H9 (cell line): ENCODE measurements at places on chromosomes 13 and 19. TPM values are rescaled to one million over a fixed set of nuclear protein-coding genes. Genes with fewer than 3 reads are reported as not detected.

DNA sequence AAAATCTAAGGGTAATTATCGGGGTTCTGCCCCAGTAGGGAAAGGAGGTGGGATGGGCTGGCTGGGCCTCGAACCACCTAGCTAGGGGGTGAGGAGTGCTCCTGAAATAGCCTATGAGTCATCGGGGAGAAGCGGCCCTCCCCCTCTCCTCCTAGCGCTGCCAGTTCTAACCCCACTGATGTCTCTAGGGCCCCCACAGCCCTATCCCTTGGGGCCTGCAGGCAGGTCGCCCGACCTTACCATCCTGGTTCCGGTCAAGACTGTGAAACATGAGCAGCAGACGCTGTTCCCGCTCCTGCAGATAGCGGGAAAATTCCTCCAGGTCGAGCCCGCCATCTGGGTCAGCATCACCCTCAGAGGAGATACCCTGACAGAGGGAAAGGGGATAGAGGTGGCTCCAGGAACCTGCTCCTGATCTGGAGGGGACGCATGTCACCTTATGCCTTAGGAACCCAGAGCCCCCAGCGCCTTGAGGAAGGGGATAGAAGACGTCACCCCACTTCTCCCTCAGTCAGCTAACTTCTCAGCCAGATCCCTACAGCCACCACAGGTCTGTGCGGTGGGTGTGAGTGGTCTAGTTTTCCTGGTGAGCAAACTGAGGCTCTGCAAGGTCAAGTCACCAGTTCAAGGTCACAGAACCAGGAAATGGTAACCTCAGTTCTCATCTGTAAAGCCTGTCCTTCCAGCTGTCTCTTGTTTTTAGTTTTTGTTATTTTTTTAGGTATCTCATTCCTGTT lies 1.5 kb downstream of the SLC25A23 start:
- no peak for DNase-seq

GRCh38 chr13:73303851-73304250 lies 245.0 kb downstream of the KLF5 start:
- DNase-seq = peak; percentile 29

DNA sequence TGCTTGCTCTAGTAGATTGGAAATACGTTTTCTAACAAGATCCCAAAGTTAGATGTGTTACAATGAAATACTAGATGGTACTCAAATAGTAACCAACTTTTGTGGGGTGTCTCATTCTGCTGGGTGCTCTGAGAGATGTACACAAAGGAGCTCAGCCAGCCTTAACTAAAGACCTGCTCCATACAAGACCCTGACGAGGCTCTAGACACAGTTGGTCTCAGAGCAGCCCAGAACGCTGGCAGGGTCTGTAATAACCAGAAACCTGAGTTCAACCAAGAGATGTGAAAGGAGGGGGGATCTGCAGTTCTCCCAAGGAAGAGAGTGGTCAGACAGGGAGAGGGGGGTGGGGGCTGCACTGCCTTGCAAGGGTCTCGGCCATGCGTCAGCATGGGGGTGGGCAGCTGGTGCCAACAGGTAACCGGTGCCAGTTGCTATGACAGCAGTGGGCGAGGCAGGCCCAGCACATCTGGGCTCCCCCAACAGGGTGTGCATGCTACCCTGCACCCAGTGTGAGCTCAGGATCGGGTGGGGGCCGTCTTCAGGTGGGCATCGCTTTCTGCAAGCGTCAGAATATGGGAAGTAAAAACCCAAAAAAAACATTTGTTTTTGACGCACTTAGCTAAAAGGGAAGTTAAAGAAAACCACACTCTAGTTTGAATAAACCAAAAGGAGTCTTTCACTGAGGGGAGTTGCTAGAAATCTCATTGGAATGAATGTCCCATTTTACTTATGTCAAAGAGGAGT lies 68.0 kb upstream of the GPR183 start:
- DNase-seq = no peak

DNA sequence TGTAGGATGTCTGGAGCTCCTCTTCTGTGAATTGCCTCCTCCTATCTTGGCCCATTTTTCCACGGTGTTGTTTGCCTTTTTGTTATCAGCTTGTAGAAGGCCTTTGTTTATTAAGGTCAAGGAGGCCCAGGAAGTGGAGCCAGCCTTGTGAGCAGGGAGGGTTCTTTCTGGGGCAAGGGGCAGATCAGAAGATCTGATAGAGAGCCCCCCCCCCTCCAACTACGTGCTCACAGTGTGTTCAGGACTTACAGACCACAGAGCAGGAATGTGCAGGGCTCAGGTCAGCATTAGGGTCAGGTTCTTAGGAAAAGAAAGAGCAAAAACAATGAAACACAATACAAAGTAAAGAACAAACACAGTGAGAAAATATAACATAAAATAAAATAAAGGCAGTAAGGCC lies 59.4 kb downstream of the CCNE1 start:
- DNase-seq = no peak

Gene EFNB2
- 12.7 and 12.9 TPM in 2 replicates for total RNA-seq

- DNase-seq = no peak
Observed at GRCh38 chr13:35810321-35810720, 320.9 kb downstream of the DCLK1 start.

Gene CEACAM21
- total RNA-seq = not detected in 2 replicates

Gene KLK4
- 0.48 TPM in 1 of 2 replicates, not detected in the other for total RNA-seq

GRCh38 chr13:29562786-29563438 lies 32.6 kb downstream of the SLC7A1 start:
- DNase-seq = no peak

DNA sequence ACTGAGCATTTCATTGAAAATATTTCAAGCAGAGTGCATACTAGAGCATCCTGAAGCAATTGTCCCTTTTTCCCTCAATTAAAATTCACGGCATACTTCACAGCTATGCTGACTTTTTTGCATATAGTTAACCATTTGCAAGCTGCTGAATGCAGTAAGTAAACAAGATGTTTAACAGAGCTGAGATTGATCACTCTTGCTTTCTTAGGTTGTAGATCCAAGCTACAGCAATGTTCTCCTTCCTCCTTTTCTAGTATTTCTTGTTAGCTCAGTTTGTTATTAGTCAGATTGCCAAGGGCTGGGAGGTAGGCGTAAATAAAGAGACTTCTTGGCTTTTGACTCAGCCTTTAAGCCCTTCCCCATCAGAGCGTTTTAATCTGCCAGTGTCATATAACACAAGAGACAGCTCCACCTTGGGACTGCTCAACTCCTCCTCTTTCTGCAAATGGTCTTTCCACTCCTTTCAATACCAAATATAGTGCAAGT lies at the start of gene SLITRK6:
Gene SLITRK6, minus strand, starts transcription at position 323 of the 486 bp plus-strand sequence. CDS start 2,911 bp downstream, outside the sequence.
- peak; percentile 35 for DNase-seq

DNA sequence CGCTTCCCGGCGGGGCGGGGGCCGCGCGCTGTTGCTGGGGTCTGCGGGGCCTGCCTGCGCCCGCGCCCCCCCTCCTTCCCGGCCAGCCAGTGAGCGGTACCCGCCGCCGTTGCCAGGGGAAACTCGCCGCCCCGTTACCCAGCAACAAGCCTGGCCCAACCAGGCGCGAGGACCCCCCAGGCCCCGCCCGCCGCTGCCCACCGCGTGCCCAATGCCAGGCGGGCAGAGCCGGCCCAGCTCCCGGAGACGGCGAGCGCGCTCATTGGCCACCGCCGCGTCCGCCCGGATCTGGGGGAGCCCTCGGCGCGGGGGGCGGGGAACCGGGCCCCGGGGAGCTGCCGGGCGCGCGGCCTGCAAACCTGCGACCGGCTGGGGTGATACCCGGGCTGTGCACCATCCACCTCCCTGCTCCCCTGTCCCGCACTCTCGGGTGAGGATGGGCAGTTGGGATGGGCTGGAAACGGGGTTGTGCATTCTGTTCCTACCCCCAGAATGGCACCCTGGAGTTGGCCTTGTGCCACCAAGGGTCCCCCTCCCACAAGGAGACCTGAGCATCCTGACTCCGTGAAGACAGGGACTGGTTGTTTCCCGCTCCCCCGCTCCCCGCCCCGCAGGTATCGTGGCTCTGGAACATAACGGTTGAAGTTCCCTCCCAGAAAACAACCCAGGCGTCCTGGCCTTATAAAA lies 8.8 kb upstream of the BBC3 start:
- DNase-seq = peak; percentile 78

Gene KLK14
- 0.26 and 0.46 TPM in 2 replicates for total RNA-seq

Gene VWA8
- total RNA-seq = 16.6 and 17.4 TPM in 2 replicates

DNA sequence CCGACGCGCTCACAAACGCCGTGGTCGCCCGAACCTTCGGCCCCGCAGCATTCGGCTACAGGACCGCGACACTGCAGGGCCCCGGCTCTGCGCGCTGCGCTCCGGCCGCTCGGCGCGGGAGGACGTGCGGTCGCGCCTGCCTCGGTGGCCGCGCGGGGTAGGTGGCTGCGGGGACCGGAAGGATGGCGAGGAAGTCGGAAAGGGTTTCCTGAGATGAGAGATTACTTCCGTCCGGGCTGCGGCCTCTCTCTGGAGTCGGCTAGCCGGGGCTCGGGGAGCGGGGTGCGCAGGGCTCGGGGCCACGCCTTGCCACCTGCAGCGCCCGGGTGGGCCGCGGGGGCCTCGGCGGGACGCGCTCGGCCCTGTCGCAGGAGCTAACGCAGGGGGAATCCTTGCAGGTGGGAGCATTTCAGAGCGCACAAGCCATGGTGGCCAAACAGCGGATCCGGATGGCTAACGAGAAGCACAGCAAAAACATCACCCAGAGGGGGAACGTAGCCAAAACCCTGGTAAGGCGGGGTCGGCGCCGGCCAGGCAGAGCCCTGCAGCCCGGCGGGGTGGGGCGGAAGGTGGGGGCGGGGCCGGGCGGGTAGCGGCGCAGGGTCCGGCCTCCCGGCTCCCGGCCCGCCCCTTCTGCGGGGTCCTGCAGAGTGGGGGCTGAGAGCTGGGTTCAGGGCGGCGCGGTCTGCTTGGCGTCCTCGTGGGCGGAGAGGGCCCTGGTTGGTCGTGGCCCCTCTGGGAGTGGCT lies at the start of gene SERP2:
Gene SERP2, plus strand, starts transcription at position 224 of the 747 bp plus-strand sequence. Its CDS starts 202 bp downstream, at position 426.
- peak; percentile 90 for DNase-seq

Gene CPB2
- not detected in 2 replicates for total RNA-seq

DNA sequence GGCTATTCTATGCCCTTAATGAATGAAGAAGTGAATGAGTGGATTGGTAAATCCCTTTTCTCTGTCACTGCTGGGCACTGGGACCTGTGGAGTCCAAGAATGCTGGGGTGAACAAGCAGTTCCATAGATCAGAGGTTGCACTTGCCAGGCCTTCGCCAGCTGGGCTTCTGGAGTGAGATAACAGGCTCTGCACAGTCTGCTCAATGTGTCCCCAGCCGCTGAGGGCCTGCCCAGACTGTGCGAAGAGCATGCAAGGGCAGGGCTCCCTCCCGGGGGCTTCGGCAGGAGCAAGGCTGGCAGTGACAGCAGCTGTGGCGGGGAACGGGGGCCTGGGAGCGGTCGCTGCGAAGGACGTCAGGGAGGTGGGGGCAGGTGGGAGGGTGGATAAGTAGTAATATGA lies 51.3 kb downstream of the ZNF536 start:
- DNase-seq = no peak

- no peak for DNase-seq
Observed at GRCh38 chr13:31880851-31881494, 141.6 kb downstream of the RXFP2 start.

GRCh38 chr13:19961489-19961888 lies 3.0 kb downstream of the ZMYM2 start:
- no peak for DNase-seq

GRCh38 chr19:48646722-48647216 lies 782 bp upstream of the CA11 start:
- DNase-seq = peak; percentile 96

Gene TMEM86B
- total RNA-seq = 3.6 and 4.5 TPM in 2 replicates

Gene LYL1
- 0.63 and 0.86 TPM in 2 replicates for total RNA-seq

DNA sequence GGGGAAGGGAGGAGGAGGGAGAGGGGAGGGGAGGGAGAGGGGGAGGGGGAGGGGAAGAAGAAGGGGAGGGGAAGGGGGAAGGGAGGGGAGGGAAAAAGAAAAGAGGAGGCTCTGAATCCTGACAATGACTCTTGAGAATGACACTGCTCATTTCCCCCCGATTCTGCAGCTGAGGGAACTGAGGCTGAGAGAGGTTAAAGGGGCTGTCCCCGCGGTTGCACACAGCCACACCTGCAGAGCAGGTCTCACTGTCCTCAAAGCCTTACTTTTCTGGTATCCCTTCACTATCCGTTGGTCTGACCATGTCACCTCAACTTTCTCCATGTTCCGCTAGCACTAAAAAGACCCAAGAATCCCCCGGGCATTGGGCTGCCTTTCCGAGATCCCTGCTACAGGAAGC lies 35.4 kb downstream of the CYP4F2 start:
- no peak for DNase-seq

GRCh38 chr19:13960863-13961784 lies 8.8 kb downstream of the DCAF15 start:
- DNase-seq = peak; percentile 30

Gene KLK5
- not detected in 2 replicates for total RNA-seq

Gene DOCK6
- total RNA-seq = 57.9 and 59.4 TPM in 2 replicates

GRCh38 chr13:110057052-110057451 lies 249.9 kb downstream of the COL4A1 start:
- no peak for DNase-seq

- no peak for DNase-seq
Observed at GRCh38 chr19:54482889-54483288, 9.8 kb upstream of the CDC42EP5 start.

- DNase-seq = no peak
Observed at GRCh38 chr13:111370570-111371535, 50.4 kb downstream of the TEX29 start.

DNA sequence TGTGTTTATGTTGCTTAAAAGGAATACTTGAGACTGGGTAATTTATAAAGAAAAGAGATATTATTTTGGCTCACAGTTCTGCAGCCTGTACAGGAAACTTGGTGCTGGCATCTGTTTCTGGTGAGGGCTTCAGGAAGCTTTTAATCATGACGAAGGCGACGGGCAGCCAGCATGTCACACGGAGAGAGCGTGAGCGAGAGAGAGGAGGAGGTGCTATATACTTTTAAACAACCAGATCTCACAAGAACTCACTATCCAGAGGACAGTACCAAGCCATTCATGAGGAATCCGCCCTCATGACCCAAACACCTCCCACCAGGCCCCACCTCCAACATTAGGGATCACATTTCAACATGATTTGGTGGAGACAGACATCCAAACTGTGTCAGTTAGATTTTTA lies 163.4 kb upstream of the TSC22D1 start:
- peak; percentile 27 for DNase-seq

GRCh38 chr13:42660333-42660965 lies 86.5 kb downstream of the TNFSF11 start:
- no peak for DNase-seq

DNA sequence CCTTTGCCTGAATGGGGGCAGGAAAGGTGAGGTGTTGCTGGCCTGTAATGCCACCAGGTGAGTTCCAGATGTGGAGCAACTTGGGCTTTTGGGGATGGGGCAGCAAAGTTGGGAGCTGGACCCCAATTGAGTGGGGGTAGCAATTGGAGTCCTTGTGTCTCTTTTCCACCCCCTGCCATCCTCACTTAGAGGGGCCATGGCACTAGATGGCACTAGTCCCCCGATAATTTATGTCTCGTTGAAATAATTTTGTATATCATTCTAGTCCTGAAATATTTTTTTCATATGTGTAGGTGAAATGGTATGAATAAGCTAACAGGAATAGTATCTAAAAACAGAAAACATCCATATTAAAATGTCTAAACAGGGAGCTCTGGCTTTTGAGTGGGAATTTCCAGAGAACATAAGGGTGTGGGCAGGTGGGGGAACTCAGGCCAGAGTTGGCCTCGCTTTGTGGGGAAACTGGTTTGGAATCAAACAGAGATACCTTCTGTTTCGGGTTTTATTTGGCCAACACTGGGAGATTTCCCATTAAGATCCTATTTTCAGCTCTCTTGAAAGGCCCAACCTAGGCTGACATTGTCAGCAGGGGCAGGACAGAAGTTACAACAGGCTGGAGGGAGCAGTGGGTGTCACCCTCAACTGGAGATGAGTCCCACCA lies 3.4 kb downstream of the ZNF576 start:
- no peak for DNase-seq

Gene IL17D
- total RNA-seq = 1.2 and 1.6 TPM in 2 replicates
